ENCODE measurements at places on chromosomes 1 and 21.

- peak; percentile 73 for DNase-seq
These were observed 23.3 kb downstream of the CELA3A start for GRCh38 chr1:22024485-22025367.

GRCh38 chr1:30522031-30523004 is 201.1 kb downstream of the MATN1 start:
- no peak for DNase-seq

DNA sequence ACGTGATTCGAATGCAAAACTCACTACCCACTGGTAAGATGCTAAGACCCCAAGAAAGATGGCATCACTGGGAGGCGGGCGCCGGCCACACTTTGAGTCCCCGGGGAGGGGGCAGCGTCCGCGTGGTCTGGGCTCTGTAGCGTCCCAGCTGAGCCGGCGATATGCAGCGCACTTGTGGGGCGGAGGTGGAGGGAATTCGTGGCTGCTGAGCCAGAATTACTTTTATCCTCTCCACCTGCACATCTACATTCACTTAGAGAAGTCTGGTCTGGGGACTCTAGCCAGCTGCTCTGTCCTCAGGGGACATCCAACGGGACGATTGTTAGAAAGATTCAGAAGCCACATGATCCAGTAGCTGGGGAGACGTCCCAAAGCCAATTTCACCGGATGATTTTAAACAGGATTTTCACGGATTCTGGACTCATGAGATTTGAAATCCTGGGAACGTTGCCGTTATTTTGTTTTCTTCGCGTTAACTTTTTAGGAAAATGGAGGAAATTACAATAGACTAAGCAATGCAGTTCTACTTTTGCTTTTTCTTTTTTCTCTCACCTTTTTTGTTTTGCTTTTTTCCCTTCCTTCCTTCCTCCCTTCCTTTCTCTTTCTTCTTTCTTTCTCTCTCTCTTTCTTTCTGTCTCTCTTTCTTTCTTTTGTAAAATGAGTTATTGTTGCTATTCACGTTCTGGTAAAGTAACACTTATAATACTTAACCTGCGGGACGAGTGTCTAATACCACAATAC is 1.3 kb downstream of the JAM2 start:
- no peak for DNase-seq

GRCh38 chr1:202836623-202837403 is 26.1 kb downstream of the PCAT6 start:
- DNase-seq = no peak

Data from B cell (primary cell).